ENCODE measurements at places on chromosomes 3 and 15.

GRCh38 chr3:17431484-17432045 lies 310.9 kb downstream of the TBC1D5 start:
- DNase-seq = no peak

GRCh38 chr3:61615643-61616042 lies 54.3 kb downstream of the PTPRG start:
- no peak for DNase-seq

GRCh38 chr3:120181632-120182031 lies 87.4 kb upstream of the GSK3B start:
- no peak for DNase-seq

DNA sequence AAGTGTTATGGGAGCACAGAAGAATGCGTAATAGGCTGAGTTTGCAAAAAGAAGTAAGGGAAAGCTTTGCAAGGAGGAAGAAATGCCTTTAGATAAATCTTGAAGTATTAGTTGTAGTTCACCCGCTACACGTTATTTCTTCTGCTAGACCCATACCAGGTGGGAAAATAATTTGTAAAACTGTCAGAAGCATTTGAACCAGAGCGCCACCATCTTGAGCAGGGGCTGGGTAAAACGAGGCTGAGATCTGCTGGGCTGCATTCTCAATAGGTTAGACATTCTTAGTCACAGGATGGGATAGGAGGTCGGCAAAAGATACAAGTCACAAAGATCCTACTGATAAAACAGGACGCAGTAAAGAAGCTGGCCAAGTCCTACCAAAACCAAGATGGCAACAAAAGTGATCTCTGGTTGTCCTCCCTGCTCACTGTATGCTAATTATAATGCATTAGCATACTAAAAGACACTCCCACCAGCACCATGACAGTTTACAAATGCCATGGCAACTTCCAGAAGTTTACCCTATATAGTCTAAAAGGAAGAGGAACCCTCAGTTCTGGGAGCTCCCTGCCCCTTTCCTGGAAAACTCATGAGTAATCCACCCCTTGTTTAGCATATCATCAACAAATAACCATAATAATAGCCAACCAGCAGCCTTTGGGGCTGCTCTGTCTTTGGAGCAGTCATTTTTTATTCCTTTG lies 50.0 kb upstream of the ZNF280D start:
- DNase-seq = no peak

GRCh38 chr3:164360738-164361406 lies 717.4 kb downstream of the SI start:
- no peak for DNase-seq

GRCh38 chr3:24550588-24550987 lies 55.9 kb upstream of the THRB start:
- DNase-seq = no peak

GRCh38 chr3:73950865-73951558 lies 326.3 kb upstream of the PDZRN3 start:
- no peak for DNase-seq

DNA sequence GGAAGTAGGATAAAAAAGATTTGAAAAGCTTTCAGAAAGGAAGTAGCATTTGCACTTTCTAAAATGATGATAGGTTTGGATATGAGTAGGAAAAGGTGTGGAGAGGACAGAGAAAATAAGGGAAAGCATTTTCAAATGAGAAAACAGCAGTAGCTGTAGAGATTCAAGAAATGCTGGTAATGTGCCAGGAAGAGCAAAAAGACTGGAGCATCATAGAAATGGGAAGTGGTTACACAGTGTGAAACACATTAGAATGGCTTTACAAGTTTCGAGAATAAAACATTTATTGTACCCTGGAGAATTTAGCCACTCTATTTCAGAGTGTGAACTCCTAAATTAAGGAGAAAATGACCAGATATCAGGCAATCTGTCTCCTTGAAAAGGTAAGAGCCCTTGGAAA lies 108.3 kb upstream of the CHL1 start:
- DNase-seq = no peak

- no peak for DNase-seq
Measured at GRCh38 chr3:5430701-5431100, 243.2 kb downstream of the EDEM1 start.

DNA sequence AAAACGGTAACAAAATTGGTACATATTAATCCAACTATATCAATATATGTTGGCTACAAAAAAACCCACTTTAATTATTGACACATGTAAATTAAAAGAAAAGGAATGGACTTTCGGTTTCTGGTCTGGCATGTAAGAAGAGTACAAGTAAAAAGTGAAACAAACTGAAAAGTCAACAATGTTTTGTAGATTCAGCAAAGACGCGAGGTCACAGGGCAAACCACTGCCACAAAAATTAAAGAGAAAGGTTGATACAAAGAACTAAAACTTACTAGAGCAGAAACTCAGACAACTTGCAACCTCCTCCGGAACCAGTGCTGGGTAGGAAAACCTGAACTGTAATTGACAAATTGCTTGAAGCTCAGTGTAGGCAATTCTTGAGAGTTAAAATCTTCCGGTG lies 110.6 kb upstream of the ARPP21 start:
- DNase-seq = no peak

DNA sequence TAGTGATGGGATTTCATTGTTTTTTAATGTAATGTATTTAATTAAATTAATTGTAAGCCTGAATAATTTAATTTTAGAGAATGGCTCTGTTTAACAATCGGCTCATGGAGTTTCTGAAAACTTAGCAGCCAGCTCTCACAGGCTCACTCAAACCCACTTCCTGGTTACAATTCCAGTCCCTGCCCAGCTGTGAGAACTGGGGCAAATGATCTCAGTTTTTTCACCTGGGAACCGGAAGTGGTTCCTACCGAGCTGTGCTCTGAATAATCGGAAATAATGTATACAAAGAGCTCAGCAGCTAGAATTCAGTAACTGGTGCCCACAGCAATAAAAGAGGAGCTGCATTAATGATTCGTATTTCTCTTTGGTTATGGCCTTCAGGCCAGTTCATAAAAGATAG lies 244.3 kb upstream of the MCTP2 start:
- no peak for DNase-seq

DNA sequence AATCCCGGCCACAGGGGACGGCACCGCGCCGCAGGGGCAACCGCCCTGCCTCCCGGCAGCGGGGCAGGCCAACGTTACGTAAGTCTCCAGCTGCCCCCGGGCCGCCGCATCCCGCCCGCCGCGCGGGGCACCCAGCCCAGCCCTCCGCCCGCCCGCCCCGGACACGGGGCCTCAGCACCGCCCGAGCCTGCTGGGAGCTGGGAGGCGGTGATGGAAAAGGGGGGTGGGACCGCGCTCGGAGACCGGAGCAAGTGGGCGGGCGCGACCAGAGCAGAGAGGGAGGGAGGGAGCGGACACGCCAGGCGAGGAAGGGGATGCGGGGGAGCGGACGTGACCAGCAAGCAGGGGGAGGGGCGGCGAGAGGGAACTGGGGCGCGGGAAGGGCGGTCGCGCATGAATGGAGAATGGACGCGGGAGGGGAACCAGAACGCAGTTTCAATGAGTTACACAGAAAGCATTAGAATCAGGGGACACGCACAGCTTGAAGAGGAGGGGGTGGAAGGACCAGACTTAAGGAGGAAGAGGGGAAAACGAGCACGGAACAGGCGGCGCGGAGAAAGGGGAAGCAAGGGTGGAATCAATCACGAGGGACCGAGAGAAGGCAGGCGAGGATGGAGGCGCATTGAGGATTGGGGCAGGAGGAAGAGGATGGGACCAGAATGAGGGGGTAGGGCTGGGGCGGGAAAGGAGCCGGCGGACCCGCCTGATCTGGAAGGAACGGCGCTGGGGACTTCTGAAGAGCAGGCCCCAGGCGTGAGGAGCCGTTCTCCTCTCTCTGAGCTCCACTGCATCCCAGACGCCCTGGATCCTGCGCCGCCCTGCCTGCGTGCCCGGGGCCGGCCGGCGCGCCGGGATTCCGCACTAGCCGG lies 559 bp downstream of the PKM start:
- DNase-seq = peak; percentile 61

- no peak for DNase-seq
Measured at GRCh38 chr3:172707967-172708366, 2.9 kb downstream of the NCEH1 start.

- DNase-seq = peak; percentile 30
Measured at GRCh38 chr3:151383956-151384355, 597 bp downstream of the P2RY12 start.

- no peak for DNase-seq
Measured at GRCh38 chr3:48938156-48938555, 19.5 kb downstream of the ARIH2 start.

GRCh38 chr3:194858382-194858781 lies 172.7 kb downstream of the FAM43A start:
- no peak for DNase-seq

DNA sequence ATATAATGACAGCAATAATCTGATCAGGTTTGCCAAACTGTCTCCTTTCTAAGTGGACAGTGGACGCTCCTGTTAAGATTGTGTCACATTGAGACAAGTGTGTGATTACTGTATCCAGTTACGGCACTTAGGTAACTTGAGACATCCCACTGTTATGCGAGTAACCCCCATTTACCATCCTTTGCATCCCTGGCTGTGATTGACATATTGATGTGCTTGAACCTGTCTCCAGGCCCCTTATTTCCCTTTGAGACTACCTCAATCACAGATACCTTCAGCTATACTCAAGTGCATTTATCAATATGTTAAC lies 785.2 kb downstream of the NR2F2 start:
- DNase-seq = no peak

GRCh38 chr15:90930861-90931574 lies 1.3 kb downstream of the HDDC3 start:
- no peak for DNase-seq

DNA sequence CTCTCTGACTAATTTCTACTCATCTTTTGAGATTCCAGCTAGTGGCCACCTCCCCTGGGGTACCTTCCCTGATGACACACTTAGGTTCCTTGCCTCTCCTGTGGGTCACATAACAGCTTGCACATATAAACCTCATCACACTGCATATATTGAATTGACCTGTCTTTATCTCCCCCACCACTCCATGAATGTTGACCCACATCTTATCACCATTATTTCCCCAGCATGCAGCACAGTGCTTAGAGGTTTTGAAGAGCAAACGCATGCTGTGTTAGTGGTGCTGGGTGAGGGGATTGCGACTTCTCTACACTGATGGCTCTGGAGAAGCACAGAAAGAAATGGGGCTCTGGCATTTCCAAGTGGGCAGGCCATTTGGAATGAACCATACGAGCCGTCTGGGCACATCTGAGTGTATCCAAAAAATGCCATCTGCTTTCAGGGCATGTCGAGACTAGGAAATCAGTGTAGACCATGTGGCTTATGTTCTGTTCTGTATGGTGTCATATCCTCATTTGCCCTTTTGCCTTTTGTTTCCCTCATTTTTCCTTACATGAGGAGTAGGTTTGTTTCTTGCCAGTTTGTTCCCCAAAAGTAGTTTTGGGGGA lies 333.2 kb upstream of the TRIM42 start:
- DNase-seq = no peak

DNA sequence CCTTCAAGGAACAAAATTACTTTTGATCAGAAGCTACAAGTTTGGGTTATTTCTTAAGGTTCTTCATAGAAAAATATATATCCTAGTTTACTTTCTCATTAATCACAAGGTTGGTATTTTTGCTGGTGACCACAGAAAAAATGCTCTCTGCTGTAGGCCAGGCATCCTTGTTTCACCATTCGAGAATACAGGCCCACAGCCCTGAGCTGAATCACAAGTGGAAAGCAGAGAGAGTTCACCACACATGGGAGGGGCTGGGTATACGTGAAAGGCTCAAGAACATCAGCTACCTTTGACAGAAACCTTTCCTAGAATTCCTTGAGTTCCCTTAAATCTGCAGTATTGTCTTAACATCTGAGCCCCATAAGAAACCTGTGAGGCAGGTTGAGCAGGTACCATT lies 23.2 kb downstream of the CPEB1 start:
- no peak for DNase-seq

- no peak for DNase-seq
Measured at GRCh38 chr3:153429821-153430220, 267.8 kb downstream of the RAP2B start.

DNA sequence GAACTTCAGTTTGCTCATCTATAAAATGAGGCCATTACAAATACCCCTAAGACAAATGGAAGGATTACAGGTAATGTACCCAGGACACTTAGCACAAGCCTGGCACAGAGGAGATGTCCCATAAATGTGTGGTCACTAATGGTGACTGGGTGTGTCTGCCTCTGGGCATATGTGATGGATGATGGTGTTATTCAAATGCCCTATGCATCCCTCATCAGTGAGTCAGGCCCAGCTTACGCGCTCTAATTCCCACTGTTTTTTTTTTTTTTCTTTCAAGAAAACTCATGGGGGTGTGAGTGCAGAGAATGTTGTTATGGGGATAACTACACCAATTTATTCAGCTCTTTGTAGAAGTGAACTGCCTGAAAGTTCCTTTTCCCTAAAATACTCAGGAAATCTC lies 23.6 kb upstream of the KIF23 start:
- DNase-seq = no peak

GRCh38 chr15:68795298-68795848 lies 25.3 kb downstream of the ANP32A start:
- peak; percentile 83 for DNase-seq

GRCh38 chr3:171267104-171267503 lies 193.1 kb downstream of the TNIK start:
- no peak for DNase-seq

DNA sequence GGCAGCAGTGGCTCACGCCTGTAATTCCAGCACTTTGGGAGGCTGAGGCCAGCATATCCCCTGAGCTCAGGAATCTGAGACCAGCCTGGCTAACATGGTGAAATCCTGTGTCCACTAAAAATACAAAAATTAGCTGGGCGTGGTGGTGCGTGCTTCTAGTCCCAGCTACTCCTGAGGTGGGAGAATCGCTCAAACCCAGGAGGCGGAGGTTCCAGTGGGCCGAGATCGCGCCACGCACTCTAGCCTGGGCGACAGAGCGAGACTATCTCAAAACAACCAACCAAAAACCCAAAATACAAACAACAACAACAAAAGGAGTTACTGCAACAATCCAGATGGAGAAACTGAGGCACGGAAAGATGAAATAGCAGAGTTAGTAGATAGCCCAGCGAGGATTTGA lies 35.4 kb downstream of the SAXO2 start:
- no peak for DNase-seq

- DNase-seq = no peak
Measured at GRCh38 chr3:8282541-8283165, 219.0 kb upstream of the LMCD1 start.

DNA sequence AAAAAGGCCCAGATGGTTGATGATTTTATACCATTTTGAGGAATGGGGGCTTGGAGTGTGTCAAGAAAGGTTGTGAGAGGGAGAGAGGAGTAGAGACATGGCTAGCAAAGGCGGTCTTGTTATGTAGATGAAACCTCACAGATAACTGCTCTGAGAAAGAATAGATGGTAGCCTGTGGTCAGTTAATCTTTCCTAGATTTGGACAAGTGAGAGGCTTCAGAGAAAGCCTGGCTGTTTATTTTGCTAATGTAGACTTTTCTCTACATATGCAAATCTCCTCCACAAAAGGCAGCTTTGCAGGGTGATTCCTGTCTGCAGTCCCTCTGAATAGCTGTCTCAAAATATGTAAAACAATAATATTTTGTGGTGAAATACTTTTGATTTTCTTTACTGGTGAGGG lies 177.3 kb downstream of the OTOL1 start:
- no peak for DNase-seq

GRCh38 chr15:22974745-22975144 lies 5.4 kb downstream of the CYFIP1 start:
- no peak for DNase-seq

- no peak for DNase-seq
Measured at GRCh38 chr15:67165254-67166253, 88.9 kb downstream of the AAGAB start.

All from germinal center (tissue), 1 donor.